ENCODE measurements at places on chromosomes 3 and 15. TPM values are rescaled to one million over a fixed set of nuclear protein-coding genes. Genes with fewer than 3 reads are reported as not detected.

ITIH1 gene
- not detected for total RNA-seq

C3orf22 gene
- not detected for total RNA-seq

HTD2 gene
- 6.1 TPM for total RNA-seq

HYKK gene
- 1.1 TPM for total RNA-seq

NR2E3 gene
- total RNA-seq, result 0.57 TPM

ARRDC4 gene
- total RNA-seq, result 2.8 TPM

STRA6 gene
- 33.3 TPM for total RNA-seq

ZBTB38 gene
- total RNA-seq, result 143 TPM

COL7A1 gene
- 23.6 TPM for total RNA-seq

FILIP1L gene
- total RNA-seq, result 35.6 TPM

TRIM71 gene
- not detected for total RNA-seq

ELL3 gene
- 0.44 TPM for total RNA-seq

CADPS gene
- total RNA-seq, result 17.3 TPM

SLC24A5 gene
- total RNA-seq, result not detected

SOX2 gene
- total RNA-seq, result not detected

SERPINI1 gene
- total RNA-seq, result 0.88 TPM

COL6A6 gene
- under 0.01 TPM for total RNA-seq
